Fibroblast of villous mesenchyme (primary cell): ENCODE measurements at places on chromosomes 13 and 19.
A peak's percentile ranks its signal among the peaks of the same experiment; 100 is the strongest.

DNA sequence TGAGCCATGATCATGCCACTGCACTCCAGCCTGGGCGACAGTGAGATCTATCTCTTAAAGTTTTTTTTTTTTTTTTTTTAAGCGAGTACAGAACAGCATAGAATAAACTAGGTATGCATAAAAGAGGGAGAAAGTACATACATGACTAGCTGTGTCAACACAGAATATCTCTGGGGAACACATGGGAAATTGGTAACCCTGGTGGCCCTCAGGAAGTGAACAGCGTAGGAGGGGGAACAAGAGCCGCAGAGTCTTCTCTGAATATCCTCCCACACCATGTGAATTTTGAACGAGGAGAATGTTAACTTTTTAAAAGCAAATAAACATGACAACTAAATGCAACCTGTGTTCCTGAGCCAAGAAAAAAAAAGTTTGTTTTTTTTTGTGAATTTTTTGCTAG, 15.2 kb downstream of the PHLDB3 start:
- peak; percentile 62 for DNase-seq

DNA sequence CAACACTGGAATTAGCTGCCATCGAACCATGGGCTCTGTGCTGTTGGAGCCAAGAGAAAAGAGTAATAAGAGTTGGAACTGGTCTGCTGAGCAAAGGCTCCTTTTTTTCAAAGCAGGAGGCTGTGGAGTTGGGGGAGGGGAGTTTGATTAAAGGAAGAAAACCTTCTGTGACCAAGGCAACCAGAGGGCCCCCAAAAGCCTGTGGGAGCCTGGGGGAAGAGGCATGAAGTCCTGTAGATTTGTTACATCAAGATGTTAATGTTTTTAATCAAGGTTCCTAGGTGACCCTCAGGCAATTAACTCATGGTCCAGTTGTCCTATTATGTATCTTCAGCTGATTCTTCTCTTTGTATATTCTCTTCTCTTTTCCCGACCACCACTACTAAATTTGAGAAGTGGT, 403.9 kb downstream of the NDFIP2 start:
- DNase-seq = no peak

- no peak for DNase-seq
These were observed 43.8 kb downstream of the KLF12 start for GRCh38 chr13:74090397-74090796.

DNA sequence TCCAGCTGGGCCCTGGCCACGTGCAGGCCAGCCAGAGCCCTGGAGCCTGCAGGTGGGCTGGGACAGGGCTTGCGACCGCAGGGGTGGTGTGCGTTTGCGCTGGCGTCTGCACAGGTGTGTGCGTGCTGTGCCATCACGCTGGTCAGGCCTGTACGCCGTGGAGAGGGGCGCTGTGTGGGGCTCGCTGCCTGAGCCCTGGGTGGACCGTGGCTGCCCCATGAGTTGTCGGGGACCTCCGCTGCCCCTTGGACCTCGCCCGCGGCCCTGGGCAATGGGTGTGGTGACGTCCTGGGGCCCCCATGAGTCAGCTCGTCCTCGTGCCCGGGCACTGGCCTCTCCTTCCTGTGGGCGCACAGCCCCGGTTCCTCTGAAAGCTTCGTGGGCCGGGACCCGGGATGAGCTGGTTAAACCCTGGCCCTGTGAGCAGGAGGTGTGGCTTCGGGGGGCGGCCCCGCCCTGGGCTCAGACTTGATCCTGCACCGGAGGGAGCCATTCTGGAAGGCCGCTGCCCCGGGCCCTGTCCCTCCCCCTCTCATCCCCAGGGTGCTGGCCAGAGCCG, 6.8 kb downstream of the CSNK1G2 start:
- DNase-seq = peak; percentile 7

GRCh38 chr13:70249332-70250064, 141.2 kb upstream of the KLHL1 start:
- no peak for DNase-seq

DNA sequence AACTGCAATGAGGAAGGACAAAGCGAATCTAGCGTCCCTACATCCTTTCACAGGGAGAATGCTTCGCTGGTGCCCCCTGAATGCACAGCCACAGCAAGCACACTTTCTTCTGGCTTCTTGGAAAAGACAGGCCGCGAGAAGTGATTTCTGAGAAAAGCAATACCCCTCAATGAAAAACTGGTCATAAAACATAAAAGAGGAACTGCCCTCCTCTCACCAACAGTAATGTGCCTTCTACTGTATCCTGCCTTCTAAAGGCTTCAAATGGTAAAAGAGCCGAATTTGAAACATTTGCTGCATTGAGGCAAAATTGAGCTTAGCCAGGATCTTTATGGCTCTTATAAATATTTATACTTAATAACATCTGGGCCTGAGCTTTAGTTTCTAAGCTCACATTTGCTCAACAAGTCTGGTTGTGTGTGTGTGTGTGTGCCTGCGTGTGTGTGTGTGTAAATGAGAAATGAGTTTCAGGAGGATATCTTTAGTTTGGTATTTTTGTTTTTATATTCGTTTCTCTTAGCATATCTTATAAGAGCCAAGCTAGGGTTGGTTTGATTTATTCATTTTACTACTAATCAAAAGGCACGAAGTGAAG, 246.1 kb upstream of the MAB21L1 start:
- peak; percentile 58 for DNase-seq

DNA sequence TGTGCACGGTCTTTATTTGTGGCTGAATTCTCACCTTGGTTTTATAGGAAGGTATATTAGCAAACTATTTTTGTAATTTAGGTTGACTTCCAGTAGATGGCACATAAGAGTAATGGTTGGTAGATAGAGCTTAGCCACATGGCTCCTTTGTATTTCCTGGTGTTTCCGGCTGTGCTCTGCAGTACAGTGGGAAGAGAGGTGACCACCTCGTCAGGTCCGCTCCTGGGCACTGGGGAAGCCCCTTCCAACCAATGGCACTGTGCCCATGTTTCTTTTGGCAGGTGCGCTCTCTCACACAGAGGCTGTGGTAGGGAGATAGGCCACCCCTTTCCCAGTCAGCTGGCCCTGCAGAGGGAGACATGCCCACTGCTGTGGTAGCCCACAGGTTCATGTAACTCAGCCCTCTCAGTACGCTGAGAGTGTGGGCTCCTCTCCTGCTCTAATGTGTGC, 74.3 kb upstream of the ATP12A start:
- peak; percentile 56 for DNase-seq

GRCh38 chr13:90445179-90445578, 902.3 kb upstream of the MIR17HG start:
- DNase-seq = peak; percentile 80

GRCh38 chr19:2575734-2576481, 100.0 kb downstream of the GADD45B start:
- DNase-seq = peak; percentile 93

- DNase-seq = no peak
These were observed 9.9 kb downstream of the ZNF611 start for GRCh38 chr19:52724701-52725514.

GRCh38 chr19:50559636-50560035, 8.6 kb downstream of the LRRC4B start:
- DNase-seq = peak; percentile 43

DNA sequence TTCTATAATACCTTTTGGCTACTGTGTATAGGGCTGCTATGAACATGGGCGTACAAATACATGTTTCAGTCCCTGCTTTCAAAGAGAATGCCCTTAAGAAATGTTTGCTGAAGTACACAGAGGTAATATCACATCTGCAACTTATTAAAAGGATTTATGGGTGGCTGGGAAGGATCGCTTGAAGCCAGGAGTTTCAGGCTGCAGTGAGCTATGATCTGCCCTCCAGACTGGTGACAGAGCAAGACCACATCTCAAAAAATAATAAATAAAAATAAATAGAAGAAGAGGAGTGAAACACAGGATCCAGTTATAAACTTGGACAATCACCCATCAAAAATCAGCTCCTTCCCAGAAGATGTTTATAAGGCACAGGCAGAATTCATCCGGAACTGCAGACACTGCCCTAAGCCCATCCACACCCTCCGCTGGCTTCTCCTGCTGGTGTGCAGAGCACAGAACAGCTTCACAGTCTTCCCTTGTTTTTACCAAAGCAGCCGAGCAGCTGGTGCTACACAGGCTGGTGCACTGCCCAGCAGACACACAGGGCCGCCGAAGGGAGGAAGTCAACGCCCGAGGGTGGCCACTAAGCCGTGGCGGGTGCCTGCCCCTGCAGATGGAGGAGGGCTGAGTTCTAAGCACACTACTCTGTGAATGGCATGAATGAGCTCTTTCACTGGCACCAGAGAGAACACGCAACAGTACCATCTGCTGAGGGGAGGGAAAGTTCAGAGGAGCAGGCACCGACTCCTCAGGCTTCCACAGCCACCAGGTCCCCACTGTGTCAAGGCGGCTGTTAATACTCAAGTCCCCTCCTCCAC, 44.0 kb downstream of the BRD4 start:
- peak; percentile 69 for DNase-seq

- peak; percentile 60 for DNase-seq
These were observed 772.0 kb downstream of the DIAPH3 start for GRCh38 chr13:59391696-59392095.

GRCh38 chr13:33311040-33311439, 25.5 kb upstream of the STARD13 start:
- DNase-seq = no peak

DNA sequence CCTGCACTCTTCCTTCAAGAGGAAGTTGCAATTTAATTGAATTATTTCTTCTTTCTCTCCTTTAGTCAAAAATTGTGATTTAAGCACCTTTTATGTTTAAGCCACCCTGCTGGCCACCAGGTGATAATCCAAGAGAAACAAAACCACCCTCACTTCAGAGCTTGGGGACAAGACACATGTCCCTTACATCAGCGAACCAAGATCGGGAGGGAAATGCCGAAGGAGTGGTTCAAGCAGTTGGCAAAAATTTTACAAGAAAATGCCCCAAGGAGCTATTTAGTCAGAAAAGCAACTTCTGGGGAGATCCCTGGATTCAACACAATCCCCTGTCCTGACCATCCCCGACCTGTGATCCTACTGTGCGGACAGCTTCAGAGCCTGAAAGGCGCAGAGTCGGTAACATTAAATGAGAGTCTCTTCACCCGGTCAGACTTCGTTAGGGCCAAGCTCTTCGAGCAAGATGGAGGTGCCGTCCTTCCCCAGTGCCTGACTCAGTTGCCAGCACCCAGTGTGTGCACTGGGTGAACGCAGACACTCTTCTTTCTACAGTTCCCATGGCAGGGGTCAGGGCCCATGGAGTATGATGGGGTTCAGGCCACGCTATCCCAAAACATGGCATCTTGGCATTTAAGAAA, 78.6 kb upstream of the TM9SF2 start:
- no peak for DNase-seq

DNA sequence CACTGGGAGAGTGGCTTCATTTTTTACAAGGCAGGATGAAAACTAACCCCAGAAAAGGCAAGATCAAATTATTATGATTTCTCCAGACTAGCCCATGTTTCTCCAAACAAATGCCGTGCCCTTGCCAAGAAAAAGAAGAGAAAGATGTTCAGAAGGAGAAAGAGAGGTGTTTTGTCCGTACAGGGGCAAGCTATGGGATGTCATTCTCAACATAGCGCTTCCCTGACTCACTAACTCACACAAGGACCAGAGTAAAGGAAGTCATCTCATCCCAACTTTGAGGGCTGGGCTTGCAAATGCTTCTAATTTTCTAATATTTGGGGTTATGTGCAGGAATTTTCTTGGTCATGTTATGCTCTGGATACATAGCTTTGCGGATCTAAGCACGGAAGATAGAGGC, 224.2 kb upstream of the MAB21L1 start:
- DNase-seq = no peak
